ENCODE measurements at places on chromosomes 5 and 9. TPM values are rescaled to one million over a fixed set of nuclear protein-coding genes. Genes with fewer than 3 reads are reported as not detected.

Gene EFNA5
- 14.7 TPM for total RNA-seq

Gene ESM1
- not detected for total RNA-seq

Gene STK32A
- 0.30 TPM for total RNA-seq

Gene TSSK1B
- not detected for total RNA-seq

Gene PTGS1
- total RNA-seq, result 2.3 TPM

Gene AFAP1L1
- 12.9 TPM for total RNA-seq

Gene S1PR3
- 103 TPM for total RNA-seq

Gene DMGDH
- total RNA-seq, result not detected

Gene PKN3
- total RNA-seq, result 10.5 TPM

Gene CTSV
- total RNA-seq, result 16.3 TPM

Gene PFN3
- total RNA-seq, result not detected

Gene WDR36
- total RNA-seq, result 13.9 TPM

Gene ASTN2
- total RNA-seq, result 4.4 TPM

Gene TCF7
- total RNA-seq, result 11.2 TPM

Gene ADAMTS19
- not detected for total RNA-seq

Gene PPP3R2
- not detected for total RNA-seq

Gene CDO1
- not detected for total RNA-seq

Gene MEGF10
- not detected for total RNA-seq

Gene CBY3
- not detected for total RNA-seq

Gene HRH2
- 0.49 TPM for total RNA-seq

Gene ENTREP1
- total RNA-seq, result 0.86 TPM

Measured in A549 treated with dexamethasone at 1 μM for 4 hours (cell line).